ENCODE measurements at places on chromosomes 3 and 15.

GRCh38 chr15:61748529-61748928 lies 311.7 kb downstream of the VPS13C start:
- no peak for DNase-seq

GRCh38 chr3:64667138-64667537 lies 20.7 kb downstream of the ADAMTS9 start:
- DNase-seq: no peak

DNA sequence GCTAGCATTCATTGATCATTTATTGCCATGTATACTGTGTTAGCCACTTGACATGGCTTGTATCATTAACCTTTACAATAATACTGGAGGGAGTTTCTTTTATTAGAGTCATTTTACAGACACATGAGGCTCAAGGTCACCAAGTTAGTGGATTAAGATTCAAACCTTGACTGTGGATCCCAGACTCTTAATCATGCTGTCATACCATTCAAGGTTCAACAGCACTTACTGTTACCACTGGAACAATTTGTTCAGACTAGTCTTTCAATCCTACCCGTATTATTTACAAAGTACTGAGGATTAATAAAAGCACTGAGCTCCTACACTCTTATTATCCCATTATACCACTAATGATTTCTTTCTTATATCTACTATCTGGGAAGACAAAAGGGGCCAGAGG lies 1.2 kb downstream of the COX17 start:
- DNase-seq: no peak

DNA sequence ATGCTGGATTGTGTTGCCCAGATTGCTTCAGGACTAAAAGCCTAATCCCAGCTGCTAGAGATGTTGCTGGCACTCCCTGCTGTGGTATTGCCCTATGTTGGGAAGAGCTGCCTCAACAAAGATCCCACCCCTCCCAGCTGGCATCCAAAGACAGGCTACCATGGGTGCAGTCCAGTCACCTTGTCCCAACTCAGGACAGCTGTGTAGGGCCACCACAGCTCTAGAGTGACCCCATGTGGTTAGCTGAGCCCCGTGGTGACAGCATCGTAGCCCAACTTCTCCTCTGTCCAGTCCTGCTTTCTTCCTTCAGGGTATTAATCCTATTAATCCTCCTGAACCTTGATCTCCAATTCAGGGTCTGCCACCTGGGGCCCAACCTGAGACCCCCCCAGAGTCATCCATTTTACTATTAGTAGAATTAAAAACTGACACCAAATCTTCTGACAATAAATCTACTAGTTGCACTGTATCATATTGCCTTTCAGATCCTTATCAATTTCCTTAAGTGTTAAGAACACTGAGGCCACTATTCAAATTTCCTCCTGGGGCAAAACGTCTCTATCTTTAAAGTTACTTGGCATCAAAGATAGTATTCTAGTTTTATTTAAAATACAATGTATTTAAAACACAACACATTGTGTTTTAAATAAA lies 83.5 kb downstream of the AQP9 start:
- peak; percentile 51 for DNase-seq

- no peak for DNase-seq
Observed at GRCh38 chr3:56321892-56322291, 146.4 kb downstream of the ERC2 start.

- no peak for DNase-seq
Observed at GRCh38 chr15:28948036-28948435, 62.3 kb downstream of the APBA2 start.
